ENCODE measurements at places on chromosomes 4 and X.

- no peak for DNase-seq
Measured at GRCh38 chrX:153827016-153827415, 3.3 kb downstream of the PDZD4 start.

DNA sequence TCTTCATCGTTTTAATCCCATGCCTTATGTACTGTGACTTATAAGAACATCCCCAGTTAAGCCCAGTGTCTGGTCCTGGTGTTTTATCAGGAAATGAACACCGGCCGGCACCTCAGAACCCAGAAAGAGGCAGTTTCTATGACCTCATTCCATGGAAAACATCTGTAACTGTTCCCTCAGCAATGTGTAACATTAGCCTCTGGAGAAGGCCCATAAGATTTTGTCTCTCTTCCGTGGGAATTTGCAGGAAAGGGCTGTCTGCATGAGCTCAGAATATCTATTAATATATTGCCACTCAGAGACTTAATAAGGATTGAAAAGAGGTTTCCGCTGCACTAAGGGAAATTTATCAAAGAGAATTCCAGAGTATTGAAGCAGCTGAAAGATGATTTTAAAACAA lies 3.1 kb upstream of the TCEANC start:
- DNase-seq, result no peak

- no peak for DNase-seq
Measured at GRCh38 chr4:110487873-110488272, 11.9 kb downstream of the ENPEP start.

- no peak for DNase-seq
Measured at GRCh38 chr4:48974979-48975640, 11.0 kb upstream of the CWH43 start.

DNA sequence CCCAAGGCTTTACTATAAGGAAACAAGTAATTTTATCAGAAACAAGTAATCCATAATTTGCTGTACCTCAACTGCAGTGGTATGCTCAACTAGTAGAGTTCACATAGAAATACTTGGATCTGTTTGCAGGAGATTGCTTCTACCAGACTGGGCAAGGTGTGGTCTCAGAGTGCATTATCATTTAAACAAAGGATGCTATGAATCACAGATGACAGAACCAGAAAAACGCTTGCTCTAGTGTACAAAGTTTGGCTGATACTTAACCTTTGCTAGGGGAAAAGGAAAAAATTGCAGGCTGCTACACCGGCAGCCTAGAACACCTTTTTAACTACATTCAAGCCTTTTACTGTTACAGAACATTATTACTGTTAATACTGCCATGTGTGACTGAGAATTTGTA lies 97.1 kb downstream of the ENOX2 start:
- peak; percentile 1 for DNase-seq

DNA sequence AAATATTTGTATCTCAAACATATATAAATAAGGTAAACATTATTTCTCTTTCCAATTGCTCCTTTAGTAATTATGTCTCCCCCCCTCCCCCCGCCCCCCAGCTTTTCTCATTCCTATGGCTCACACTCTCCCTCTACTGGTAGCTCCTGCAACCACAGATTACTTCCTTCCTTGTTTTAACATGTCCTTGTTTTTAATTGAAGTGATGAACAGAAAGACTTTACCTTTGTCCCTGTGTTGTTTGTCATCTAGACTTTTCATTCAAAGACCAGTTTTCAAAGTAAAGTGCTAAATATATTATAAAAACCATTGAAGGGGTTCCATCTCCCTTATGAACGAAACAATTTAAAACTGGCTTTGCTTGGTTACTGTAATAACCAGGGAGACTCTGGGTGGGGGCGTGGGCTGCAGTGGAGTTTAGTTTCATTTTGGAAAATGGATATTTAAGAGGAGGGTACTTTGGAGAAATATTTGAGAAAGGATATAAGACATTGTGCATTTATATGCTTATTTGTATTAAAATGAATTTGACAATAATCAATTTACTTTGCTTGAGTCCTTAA lies 352.9 kb downstream of the RAPGEF2 start:
- DNase-seq, result peak; percentile 30

DNA sequence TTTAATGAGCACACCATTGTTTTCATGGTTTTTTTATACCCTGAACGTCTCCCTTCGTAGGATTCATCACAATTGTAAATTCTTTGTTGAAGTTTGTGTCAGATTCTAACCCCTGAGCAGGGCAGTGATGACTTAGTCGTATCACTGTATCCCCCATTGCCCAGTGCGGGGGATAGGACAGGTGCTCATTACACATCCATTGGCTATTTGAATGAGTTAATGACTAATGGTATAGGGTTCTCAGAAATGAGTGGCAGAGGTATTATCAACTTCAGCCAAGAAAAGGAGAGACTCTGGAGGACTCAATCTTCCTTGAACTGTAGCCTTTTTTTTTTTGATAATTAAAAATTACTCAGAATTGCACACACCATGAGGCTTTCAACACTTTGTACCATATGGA lies 64.6 kb downstream of the SYNPO2 start:
- peak; percentile 67 for DNase-seq

DNA sequence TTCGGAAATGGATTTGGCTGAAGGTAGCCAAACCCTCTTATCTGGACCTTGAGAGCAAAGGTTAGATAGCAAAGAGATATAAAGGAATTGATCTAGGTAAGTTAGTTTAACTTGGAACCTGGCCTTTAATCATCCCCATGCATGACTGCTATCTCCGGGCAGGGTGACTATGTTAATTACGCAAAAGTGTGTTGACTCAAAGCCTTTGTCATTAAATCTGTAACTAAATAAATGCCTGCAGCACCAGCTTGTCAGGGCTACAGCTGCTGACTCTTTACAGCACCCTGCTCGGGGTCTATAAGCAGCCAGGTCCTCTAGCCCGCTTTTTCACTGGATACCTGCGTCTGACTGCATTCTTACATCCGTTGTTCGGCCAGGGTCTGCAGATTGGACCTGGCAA lies 201.7 kb downstream of the TBCK start:
- DNase-seq, result no peak

All from HCEC 1CT (cell line).